Lung (tissue), 17 donors: ENCODE measurements at places on chromosomes 2 and 18.

DNA sequence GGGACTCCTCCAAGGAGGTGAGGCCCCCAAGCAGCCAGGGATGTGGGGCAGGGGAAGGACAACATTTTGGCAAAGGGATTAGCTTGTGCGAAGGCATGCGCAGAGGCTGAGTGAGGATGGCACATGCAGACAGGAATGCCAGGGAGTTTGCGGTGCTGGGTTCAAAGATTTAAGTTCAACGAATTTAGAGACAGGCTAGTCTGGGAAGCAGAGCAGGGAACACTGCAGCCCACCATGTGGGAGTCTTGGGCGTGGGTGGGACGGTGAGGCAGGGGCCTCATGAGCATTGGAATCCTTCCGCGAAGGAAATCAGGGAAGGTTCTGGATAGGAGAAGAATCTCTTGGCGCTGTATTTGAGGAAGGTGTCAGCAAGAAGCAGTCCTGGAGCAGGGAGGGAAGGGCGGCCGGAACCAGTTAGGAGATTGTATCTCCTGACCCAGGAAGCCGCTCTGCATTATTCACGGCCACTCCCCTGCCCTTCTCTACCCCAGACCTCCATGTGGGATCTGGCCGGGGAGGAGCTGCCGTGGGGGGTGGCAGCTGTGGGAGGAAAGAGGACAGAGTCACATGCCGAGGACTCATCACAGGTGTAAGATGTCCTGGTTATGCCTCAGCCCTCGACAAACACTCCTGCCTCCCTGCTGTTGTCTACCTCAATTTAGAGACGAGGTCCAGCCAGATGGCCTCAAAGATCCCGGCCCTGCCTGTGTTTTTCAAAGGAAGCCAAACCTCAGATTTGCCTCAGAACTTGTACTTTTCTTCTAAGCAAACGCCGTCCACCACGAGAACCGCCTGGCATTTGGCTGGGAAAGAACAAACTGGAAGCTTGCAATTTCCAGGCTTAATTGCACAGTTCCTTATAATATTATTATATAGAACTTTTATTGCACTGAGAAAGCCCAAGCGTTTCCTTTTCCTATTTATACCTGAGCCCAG lies 123.7 kb upstream of the SMAD2 start:
- DNase-seq = no peak

GRCh38 chr2:25335204-25335603 lies 6.5 kb downstream of the DNMT3A start:
- no peak for DNase-seq

GRCh38 chr2:69693059-69693774 lies 48.7 kb upstream of the ANXA4 start:
- no peak for DNase-seq

GRCh38 chr2:41965909-41966295 lies 81.9 kb upstream of the PKDCC start:
- peak; percentile 64 for DNase-seq

GRCh38 chr18:48529796-48530195 lies 9.0 kb upstream of the CTIF start:
- DNase-seq = no peak

- no peak for DNase-seq
Measured at GRCh38 chr2:210190345-210190744, 19.1 kb upstream of the KANSL1L start.

DNA sequence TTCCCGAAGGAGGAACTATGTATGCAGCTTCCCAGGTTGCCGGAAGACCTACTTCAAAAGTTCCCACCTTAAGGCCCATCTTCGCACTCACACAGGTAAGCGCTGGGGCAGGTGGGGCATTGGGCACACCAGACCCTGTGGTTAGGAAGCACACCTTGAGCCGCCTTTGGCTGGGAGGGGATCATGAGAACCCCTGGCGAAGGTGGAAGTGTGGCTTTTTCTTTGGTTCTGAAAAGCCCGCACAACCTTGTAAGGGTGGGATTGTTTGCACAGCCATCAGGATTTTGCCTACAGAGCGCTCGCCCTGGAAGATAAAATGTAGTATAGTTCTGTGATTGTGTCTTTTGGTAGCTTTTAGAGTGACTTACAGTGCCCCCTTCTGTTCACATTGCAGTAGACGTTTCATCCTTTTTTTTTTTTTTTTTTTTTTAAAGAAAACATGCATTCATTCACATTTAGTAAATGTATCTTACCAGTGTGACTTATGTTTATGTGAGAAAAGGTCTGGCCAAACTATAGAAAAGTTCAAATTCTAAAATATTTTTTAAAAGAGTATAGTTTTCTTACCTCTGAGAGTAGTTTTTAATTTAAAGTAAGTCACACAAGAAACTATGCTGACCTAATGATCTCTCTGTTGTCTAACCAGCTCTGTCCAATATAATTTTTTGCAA lies 5.3 kb downstream of the KLF11 start:
- DNase-seq = no peak

- no peak for DNase-seq
Measured at GRCh38 chr2:88123975-88124917, 3.6 kb downstream of the FABP1 start.

- DNase-seq = peak; percentile 68
Measured at GRCh38 chr18:59582395-59582794, 114.8 kb downstream of the CCBE1 start.
